ENCODE measurements at places on chromosomes 3 and 15.

GRCh38 chr3:121957674-121958415, 63.6 kb downstream of the SLC15A2 start:
- no peak for DNase-seq

GRCh38 chr3:42425736-42426407, 15.5 kb upstream of the LYZL4 start:
- no peak for DNase-seq

DNA sequence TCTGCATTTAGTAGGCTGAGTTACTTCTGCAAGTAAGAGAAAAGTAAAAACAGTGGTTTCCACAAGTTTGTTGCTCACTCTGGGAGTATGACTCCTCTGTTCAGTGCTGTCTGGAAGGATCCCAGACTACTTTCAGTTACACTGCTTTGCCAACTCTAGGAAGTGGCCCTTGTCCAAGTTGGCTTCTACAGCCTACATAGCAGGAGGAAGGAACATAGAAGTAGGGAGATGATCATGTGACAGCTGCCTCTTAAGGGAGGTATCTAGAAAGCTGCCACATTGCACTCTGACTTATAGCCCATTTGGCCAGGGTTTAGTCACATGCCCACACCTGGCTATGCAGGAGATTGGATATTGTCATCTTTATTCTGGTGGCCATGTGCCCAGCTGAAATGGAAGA, 298.1 kb downstream of the NSUN3 start:
- DNase-seq, result no peak

DNA sequence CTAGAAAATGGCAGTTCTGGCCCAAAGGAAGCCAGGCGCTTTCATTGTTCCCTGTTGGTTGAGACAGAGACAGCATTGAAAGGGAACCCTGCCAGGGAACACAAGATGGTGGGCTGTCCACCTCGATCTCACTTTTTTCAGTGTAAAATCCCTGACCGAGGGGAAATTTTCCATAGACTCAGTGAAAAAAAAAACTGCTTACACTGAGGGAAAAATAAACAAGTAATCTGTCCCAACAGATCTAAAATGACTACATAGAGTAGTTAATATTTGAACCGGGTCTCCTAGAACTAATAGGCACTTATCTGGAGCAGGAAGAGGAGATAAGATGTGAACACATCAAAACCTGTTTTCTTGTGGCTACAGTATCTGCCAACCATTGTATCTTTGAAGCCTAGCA, 763.4 kb upstream of the GOLIM4 start:
- no peak for DNase-seq

GRCh38 chr3:121152573-121152972, 244.6 kb downstream of the STXBP5L start:
- DNase-seq, result no peak

GRCh38 chr3:16467393-16467792, 46.1 kb downstream of the RFTN1 start:
- DNase-seq, result no peak

GRCh38 chr3:151301787-151302186, 14.8 kb downstream of the GPR87 start:
- no peak for DNase-seq

DNA sequence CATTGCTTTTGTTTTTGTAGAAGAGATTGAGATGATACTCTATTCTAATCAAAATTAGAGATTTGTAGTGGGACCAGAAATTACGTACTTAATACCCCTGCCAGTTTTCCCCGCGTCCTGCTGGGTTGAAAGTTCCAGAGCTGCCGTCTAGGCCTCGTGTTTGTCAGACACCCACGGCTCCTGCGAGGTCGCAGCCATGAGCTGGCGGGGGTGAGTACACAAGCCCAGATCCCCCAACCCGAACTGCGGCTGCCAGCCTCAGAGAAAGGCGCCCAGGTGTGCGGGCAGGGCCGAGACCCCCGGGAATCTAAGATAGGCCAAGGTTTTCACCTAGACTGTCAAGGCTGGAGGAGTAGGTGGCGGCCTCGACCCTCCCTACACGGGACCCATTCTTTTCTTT, 26.3 kb downstream of the GPR160 start:
- DNase-seq, result no peak

DNA sequence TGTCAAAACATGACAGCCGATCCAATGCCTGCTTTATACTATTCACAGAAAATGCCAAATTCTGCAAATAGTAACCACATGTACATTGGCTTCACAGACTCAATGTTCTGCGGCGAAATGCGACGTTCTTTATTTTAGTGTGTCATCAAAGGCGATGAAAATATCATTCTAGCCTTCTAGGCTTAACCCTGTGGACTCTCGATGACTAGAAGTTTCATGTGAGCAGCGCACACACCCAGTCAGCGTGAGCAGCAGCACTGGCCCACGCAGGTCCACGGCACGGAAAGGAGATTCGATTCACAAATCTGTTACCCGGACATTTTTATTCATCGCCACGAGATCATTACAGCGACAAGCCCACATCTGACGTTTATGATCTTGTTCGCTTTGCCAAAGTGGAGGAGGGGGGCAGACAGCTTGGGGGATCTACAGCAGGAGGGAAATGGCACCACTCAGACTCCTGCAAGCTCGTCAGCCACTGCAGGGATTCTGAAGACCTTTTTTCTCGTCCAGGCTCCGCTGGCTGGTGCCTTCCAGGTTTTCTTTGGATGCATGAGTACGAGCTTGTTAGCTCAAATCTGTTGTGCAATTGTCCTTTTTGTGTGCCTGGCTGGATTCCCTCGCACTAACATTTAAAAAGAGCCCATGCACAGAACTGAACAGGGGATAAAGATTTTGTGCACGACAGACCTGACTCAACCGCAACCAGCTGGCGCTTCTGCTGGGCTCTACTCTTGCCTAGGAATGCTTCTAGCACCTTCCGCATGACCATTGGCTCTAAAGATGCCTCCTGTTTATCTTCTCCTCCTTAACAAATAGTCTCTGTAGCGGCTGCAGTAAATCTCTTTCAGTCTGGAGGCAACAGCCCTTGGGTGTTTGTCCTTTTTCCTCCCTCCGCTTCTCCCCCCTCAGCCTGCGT, 938.4 kb downstream of the MCTP2 start:
- DNase-seq, result no peak

- no peak for DNase-seq
These were observed 48.5 kb downstream of the KATNBL1 start for GRCh38 chr15:34161329-34161963.

GRCh38 chr3:1072041-1072440, 20.8 kb upstream of the CNTN6 start:
- no peak for DNase-seq

DNA sequence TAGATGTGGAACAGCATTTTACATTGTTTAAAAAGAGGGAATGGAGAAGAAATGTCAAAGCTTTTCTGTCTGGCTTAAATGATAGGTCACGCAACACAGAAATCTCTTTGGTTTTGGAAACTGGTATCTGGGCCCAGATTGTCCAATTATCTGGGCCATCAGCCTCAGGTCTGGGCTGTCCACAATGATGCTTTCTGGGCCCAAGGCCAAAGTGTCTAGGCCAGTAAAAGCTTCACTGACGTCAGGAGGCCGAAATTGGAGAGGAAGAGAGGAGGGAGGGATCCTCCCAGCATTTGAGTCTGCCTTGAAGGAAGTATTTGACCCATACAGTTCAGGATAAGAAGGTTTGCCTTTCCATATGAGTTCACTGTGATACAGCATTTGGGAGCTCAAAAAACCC, 60.7 kb upstream of the ALDH1A3 start:
- no peak for DNase-seq

DNA sequence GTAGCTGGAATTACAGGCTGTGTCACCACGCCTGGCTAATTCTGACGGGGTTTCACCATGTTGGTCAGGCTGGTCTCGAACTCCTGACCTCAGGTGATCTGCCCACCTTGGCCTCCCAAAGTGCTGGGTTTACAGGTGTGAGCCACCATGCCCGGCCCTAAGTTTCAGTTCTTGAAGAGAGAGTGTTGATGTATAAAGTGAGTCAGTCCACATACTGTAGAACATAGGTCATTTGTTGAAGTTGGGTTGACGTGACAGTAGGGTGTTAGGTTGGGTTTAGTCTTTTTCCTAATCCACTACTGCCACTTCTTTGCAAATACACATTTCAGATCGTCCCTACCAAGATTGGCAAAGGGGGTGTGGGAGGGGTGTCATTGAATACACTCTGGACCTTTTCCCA, 15.2 kb downstream of the DNAJC19 start:
- no peak for DNase-seq

DNA sequence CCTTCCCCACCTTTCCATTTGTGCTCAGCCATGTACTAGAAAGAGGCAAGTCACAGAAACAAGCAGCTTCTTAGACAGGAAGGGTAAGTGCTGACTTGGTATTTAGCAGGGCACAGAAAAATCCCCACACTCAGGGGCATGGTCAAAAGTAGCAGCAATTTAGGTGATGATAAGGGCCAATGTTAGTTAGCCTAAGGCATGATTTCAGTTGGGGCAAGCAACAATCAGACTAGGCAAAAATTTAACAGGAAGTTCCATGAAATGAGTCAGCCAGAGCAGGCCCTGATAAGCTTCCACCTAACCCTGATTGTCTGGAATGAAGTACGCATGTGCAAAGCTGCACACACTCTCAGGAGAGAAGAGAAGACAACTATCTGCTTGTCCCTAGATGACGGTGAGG, 423.4 kb upstream of the UBE2E2 start:
- DNase-seq, result no peak

- no peak for DNase-seq
These were observed 122.0 kb upstream of the ONECUT1 start for GRCh38 chr15:52912172-52912571.

GRCh38 chr3:10901296-10901945, 85.4 kb downstream of the SLC6A11 start:
- no peak for DNase-seq

- DNase-seq, result no peak
These were observed 46.7 kb downstream of the ARNT2 start for GRCh38 chr15:80450811-80451321.

GRCh38 chr3:114144909-114145688, 33.8 kb downstream of the DRD3 start:
- no peak for DNase-seq

- DNase-seq, result no peak
These were observed 1.5 kb downstream of the RHOA start for GRCh38 chr3:49410066-49410845.

GRCh38 chr15:56019060-56019793, 25.8 kb upstream of the NEDD4 start:
- DNase-seq, result no peak

DNA sequence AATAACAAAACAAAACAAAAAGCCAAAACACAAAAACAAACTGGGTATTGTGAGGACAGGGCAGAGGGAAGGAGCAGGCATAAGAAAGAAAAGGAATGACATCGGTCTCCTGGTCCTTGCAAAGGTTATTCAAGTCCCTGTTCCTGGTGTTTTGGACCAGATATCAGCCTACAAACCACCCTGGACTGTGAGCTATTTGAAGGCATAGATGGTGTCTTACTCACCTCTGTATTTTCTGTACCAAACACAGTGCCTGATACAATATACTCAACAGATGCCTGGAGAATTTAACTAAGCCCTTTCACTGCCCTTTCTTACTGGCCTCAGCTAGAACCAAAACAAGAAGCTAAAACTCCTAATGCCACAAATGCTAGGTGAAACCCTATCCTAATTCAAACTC, 197.0 kb downstream of the TIGIT start:
- no peak for DNase-seq
